Osteoblast (primary cell): ENCODE measurements at places on chromosomes 1 and 21. TPM values are rescaled to one million over a fixed set of nuclear protein-coding genes. Genes with fewer than 3 reads are reported as not detected.

KRTAP12-2 gene
- total RNA-seq = not detected in 2 replicates

GJA5 gene
- 0.29 TPM in 1 of 2 replicates, not detected in the other for total RNA-seq

MFSD2A gene
- total RNA-seq = 3.5 and 3.6 TPM in 2 replicates

OR2L3 gene
- under 0.01 TPM in 1 of 2 replicates, not detected in the other for total RNA-seq

NPL gene
- 1.5 and 2.5 TPM in 2 replicates for total RNA-seq

AMY1C gene
- not detected in 2 replicates for total RNA-seq

SLC44A5 gene
- under 0.01 and 0.36 TPM in 2 replicates for total RNA-seq

WNT3A gene
- not detected in 2 replicates for total RNA-seq

CLDN8 gene
- not detected in 2 replicates for total RNA-seq
